ENCODE measurements at places on chromosomes 7 and 10.
A peak's percentile ranks its signal among the peaks of the same experiment; 100 is the strongest.

GRCh38 chr7:3179456-3179855, 121.6 kb upstream of the SDK1 start:
- DNase-seq, result no peak

GRCh38 chr7:94276795-94277194, 117.9 kb upstream of the COL1A2 start:
- DNase-seq, result peak; percentile 9

DNA sequence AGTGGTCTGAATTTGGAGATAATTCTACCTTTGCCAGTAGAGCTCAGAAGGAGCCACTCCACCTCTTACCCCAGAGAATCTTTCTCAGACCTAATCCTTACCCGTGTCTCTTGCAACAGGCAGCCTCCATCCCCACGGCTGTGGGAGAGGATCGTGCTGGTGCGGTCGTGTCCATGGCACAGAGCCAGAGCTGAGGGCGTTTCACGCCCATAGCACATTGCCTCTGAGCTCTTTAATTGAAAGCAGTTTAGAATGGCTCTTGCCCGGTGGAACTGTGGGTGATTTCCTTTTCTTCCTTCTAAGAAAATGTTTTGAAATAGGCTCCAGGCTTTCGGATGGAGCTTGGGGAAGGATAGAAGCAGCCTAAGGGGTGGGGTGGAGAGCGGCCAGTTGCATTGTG, 41.5 kb downstream of the PRF1 start:
- DNase-seq, result no peak

- DNase-seq, result no peak
These were observed 118.2 kb downstream of the PRPF18 start for GRCh38 chr10:13704964-13705363.

GRCh38 chr10:5404208-5405041, at the start of gene TUBAL3:
Gene TUBAL3 (minus strand): TSS chr10:5404828. CDS start chr10:5404792, 36 bp downstream.
- no peak for DNase-seq

All from NCI-H2081 treated with DMSO at 0.1 percent for 48 hours (cell line).